ENCODE measurements at places on chromosomes 5 and 9.

GRCh38 chr9:118303216-118303615 lies 599.0 kb downstream of the TLR4 start:
- no peak for DNase-seq

DNA sequence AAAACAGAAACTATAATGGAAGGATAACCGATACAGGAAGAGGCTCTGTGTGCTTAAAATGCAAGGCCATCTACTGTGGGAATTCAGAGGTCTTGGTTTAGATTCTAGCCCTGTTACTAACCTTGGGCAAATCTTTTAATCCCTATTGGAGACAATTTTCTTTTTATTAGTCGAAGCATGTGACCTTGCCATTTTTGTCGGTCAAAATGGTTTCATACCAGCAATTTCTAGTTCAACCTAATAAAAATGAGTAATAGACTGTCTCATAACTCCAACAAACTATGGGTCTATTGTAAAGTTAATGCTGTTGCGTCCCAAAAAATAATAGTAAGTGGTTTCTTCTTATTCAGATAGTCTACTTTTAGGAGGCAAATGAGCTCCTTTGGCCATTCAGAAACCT lies 38.4 kb downstream of the PRR16 start:
- no peak for DNase-seq

- no peak for DNase-seq
These were observed 54.2 kb downstream of the ELAVL2 start for GRCh38 chr9:23771746-23772384.

DNA sequence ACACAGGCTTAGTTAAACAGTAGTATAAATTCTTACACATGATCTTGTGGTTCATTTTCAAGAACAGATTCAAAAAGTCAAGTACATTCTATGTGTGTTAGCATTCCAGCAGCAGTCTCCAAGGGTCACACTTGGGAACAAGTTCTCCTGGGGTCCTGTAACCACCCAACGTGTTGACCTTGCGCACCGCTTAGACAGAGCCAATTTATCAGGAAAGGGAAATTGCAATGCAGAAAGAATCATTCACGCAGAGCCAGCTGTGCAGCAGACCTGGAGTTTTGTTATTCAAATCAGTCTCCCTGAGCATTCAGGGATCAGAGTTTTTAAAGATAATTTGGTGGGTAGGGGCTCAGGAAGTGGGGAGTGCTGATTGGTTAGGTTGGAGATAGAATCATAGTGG lies 8.5 kb upstream of the RXFP3 start:
- DNase-seq, result no peak

DNA sequence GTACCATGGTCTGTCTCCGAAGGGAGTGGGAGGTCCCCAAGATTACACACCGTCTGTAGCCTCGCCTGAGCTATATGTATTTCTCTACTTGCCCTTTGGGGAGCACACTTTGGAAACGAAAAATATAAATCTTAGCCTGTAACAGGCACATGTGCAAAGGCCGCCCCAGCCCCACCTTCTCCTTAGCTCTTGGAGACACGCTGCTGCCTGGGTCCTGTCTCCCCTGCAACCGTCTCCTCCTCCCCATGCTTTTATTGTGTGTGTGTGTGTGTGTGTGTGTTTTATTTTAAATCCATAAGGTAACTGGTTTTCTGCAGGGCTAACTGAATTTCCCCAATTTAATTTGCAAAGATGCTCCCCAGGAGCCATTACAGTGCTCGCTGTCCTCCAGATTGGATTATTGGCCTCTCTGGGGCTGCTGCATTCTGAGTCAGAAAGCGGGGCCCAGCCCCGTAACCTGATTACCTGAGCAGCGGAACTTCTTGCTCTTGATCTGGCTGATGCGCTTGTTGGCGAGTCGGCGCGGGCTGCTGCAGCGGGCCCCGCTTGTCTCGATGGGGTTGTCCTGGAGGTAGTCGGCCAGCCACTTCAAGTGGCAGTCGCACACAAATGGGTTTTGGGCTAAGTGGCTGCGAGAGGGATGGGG lies 193.3 kb upstream of the PANK3 start:
- no peak for DNase-seq

- DNase-seq, result no peak
These were observed 245.6 kb upstream of the RAI14 start for GRCh38 chr5:34410411-34411139.

GRCh38 chr5:132049559-132049958 lies 10.9 kb upstream of the IL3 start:
- DNase-seq, result no peak

DNA sequence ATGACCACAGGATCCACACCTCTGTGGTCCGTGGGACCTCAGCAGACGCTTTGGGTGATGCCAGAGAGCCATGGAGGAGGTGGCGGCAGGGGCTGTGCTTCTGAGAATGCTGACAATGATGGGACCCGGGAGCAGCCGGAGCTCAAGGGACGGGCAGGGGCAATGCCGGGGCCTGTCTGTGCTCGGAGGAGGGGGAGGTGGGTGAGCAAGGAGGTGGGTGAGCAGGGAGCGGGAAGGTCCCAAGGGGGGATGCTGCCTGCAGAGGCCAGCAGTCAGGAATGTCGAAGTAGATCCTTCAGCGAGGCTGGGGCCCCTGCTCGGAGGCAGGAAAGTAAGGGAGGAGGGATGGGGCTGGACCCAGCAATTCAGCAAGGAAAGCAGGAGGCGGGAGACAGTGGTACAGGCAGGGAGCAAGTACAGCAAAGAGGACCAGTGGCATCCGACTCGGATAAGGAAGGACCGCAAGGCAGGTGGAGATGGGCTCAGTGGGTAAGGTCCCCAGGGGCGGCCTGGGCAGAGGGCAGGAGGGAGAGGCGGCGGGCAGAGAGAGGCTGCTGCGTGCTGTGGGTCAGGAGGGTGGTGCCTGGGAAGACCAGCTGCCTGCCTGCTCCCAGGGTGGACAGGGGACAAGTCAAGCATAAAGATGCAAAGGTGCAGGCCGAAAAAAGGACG lies 49.0 kb downstream of the ADAMTS2 start:
- no peak for DNase-seq

- no peak for DNase-seq
These were observed 54.5 kb downstream of the EFNA5 start for GRCh38 chr5:107616213-107616612.

GRCh38 chr5:108238936-108239887 lies 142.7 kb downstream of the FBXL17 start:
- no peak for DNase-seq

GRCh38 chr9:1129382-1129781 lies 79.2 kb downstream of the DMRT2 start:
- DNase-seq, result no peak

DNA sequence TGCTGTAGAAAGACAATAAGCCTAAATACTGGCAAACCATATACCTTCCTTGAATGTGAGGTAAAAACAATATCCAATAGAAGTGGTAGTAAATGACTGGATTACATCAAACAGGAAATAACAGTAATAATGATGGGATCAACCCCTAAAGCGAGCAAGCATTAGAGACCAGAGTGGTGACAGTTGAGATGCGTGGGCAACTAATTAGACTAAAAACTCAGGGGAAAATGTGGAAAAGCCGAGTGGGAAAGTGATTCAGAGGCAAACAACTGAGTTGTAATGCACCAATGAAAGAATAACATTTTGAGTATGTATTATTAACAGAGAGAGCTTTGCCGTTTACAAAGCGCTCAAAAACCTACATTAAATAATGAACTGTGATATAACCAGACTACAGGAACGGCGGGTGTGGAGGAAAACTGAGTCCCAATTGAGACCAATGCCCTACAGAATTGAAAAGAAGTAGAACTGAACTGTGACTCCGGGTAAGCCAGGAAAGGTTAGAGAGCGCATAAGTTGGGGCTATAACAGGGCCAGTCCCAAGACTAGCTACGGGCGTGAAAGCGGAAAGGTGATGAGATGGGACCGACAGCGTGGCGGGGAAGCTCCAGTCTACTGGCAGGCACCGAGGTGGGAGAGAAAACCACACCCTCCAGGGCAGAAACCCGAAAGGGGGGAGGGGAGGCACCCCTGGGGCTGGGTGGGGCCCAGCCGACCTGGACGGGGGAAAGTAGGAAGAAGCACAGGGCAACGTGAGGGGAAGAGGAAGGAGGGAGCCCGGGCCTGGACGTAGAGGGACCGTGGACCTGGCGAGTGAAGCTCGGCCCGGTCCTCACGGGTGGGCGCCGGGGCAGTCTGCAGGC lies 592 bp downstream of the UBAP2 start:
- peak; percentile 1 for DNase-seq

DNA sequence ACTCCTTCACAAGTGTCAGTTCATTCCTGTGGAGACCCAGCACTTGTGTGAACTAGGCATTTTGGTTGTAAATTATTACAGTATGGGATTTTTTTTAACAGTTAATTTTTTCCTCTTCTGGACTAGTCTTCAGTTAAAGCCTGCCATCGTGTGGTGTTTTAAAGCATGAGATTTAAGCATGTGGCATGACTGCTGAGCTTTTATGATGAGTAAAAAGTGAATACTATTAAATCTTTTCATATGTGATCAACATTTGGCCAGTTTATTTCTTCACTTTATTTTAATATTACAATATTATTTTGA lies 25.0 kb downstream of the LMNB1 start:
- DNase-seq, result no peak

All from stimulated activated CD4-positive, alpha-beta T cell treated with anti-CD3 and anti-CD28 coated beads, TNF-alpha, amount 100 ng/mL, for 1 hour (primary cell).